ENCODE measurements at places on chromosomes 7 and 10.

GRCh38 chr7:25994433-25994994 is 157.5 kb upstream of the NFE2L3 start:
- no peak for DNase-seq

- no peak for DNase-seq
Observed at GRCh38 chr7:137606061-137606674, 240.6 kb downstream of the DGKI start.

DNA sequence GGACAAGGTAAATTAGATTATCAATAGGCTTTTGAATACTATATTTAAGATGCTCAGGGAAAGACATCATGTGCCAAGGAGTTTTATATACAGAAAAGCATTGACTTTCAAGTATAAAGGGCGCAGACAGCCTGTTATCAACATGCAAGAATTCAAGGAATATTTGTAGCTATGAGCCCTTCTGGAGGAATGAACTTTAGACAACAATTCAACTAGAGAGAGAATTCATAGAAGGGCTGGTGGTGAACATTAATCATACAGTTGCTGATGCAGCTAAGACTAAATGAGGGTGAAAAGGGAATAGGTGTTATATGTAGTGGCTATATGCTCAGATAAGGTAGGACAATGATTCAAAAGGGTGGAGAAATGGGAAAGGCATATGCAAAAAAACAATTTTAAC is 41.2 kb downstream of the AOAH start:
- DNase-seq, result no peak

GRCh38 chr7:6106140-6106904 is 75.1 kb downstream of the ANKRD61 start:
- no peak for DNase-seq

DNA sequence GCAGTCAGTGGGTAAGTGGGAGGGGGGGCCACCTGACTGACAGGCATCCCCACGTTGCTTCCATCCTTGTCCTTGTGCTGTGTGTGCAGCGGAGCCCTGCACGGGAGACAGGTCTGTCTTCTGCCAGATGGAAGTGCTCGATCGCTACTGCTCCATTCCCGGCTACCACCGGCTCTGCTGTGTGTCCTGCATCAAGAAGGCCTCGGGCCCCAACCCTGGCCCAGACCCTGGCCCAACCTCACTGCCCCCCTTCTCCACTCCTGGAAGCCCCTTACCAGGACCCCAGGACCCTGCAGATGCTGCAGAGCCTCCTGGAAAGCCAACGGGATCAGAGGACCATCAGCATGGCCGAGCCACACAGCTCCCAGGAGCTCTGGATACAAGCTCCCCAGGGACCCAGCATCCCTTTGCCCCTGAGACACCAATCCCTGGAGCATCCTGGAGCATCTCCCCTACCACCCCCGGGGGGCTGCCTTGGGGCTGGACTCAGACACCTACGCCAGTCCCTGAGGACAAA is 24.8 kb downstream of the TBATA start:
- no peak for DNase-seq
